ENCODE measurements at places on chromosomes 5 and 9.

- DNase-seq: no peak
These were observed 110.5 kb downstream of the CACNA1B start for GRCh38 chr9:137988051-137988450.

DNA sequence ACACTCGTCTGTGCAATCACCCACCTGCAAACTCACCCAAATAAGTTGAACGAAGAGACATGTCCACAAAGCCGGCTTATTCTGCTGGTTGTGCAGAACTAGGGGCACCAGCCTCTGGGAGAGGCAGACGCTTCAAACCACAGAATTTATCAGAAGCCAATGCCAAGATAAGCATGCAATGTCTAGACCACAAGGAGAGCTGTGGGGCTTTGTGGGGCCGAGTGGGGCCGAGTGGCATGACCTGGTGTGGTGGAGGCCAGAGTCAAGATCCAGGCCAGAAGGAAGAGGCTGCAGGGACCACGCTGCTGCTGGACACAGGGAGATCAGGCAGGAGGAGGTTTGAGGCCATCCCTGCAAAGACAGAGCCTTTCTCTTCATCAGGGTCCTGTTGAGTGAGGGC lies 259.0 kb downstream of the IRX2 start:
- DNase-seq: no peak

DNA sequence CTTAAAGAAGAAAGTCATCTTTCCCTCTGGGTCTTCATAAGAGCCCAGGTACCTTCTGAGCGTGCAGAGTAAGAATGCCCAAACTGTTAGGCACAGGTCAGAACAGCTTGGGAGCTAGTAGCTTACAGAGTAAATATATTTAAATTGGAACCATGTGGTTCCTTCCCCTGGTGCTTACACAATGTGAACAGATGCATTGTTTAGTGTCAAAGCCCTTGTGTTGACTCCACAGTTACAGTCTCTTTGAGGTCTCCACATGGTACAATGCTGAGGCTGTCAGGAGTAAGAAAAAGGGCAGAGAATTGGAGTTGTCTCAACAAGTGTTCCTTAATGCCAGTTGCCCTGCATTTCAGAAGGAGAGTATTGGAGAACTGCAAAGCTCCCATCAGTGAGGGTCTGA lies 188.5 kb downstream of the PAPPA start:
- no peak for DNase-seq

- DNase-seq: no peak
These were observed 424.0 kb downstream of the SH3GL2 start for GRCh38 chr9:18002718-18003438.

GRCh38 chr5:9239071-9239470 lies 306.8 kb downstream of the SEMA5A start:
- no peak for DNase-seq

All from NCI-H446 treated with DMSO at 0.1 percent for 48 hours (cell line).